ENCODE measurements at places on chromosomes 2 and 18. TPM values are rescaled to one million over a fixed set of nuclear protein-coding genes. Genes with fewer than 3 reads are reported as not detected.

PDE1A gene
- total RNA-seq = 0.32 TPM

DNA sequence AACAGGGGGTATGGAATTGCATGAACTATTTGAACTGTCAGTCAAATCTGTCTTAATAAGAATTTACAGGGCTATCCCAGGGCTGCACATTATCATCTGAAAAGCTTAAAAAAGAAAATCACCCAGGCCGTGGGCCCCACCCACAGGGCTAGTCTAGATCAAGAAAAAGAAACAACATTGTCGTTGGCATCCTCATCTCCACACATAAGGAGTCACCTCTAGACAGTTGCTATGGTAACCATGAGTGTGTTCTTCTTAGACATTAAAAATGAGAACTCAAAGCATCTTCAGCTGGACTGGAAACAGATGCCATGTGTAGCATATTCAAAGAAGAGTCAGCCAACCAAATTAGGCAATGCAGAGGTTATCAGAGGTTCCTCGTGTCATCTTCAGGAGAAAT lies 72.3 kb upstream of the CPO start:
- no peaks in the 10 kb centered on the region for H3K27me3 ChIP-seq
- no peaks in the 10 kb centered on the region for H3K36me3 ChIP-seq
- no peaks in the 10 kb centered on the region for H3K4me1 ChIP-seq

GRCh38 chr2:191436368-191437055 lies 191.3 kb downstream of the MYO1B start:
- no peak overlapping the region for H3K4me3 ChIP-seq
- H3K36me3 ChIP-seq = no peaks in the 10 kb centered on the region
- H3K4me1 ChIP-seq = no peaks in the 10 kb centered on the region
- no peaks in the 10 kb centered on the region for H3K27me3 ChIP-seq
- DNase-seq = no peak

SPP2 gene
- total RNA-seq = not detected

- DNase-seq = no peak
- H3K27ac ChIP-seq = no peak overlapping the region
- no peaks in the 10 kb centered on the region for H3K4me1 ChIP-seq
- H3K4me3 ChIP-seq = no peak overlapping the region
- no peaks in the 10 kb centered on the region for H3K36me3 ChIP-seq
- H3K27me3 ChIP-seq = no peaks in the 10 kb centered on the region
Measured at GRCh38 chr2:198327526-198327925, 523.1 kb downstream of the PLCL1 start.

DNA sequence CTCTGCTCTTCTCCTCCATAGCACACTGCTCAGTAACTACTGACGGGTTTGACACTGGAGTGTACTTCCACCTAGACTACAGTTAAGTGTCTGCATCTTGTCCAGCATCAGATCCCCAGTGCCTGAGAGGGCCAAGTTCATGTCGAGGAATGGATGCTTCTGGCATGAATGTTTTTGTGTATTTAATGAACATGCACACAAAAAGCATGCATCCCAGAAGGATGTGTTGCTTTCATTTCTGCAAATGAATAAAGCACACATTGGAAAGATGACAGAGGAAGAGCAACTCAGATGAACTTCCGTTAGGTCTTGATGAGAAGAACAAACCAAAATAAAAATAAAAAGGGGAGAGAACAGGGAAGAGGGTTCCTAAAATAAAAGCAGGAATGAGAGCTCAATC lies 27.9 kb downstream of the C2orf49 start:
- DNase-seq = no peak
- no peaks in the 10 kb centered on the region for H3K4me1 ChIP-seq
- H3K4me3 ChIP-seq = no peak overlapping the region
- H3K36me3 ChIP-seq = peaks cover 58% of the 10 kb centered on the region

AQP4 gene
- 2.1 TPM for total RNA-seq

SERPINB4 gene
- total RNA-seq = 0.54 TPM

DNA sequence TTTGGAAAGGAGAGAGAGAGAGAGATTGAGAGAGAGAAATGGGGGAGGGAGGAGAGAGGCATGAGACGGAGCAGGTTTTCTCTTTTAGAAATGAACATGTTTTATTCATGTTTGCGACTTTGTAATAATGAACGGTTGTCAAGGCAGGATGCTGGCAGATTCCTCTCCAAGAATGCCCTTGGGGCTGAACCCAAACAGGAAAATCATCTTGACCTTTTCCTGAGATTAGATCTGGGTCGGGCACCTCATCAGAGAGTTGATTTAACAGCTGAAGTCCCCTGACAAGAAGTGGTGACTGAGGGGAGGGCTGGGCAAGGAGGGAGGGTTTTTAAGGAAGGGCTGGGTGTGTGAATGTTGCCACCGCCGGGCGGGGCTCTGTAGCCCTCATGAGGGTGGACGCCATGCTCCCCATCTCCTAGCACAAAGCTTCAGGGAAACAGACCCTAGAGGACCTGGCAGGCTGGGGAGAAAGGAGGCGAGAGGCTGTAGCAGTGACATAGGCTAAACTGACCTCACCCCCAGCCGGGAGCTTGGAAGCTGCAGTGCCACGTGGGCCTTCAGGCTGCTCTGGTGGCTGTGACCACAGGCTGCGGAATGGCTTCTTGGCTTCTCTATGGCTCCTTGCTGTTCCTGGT lies 60.0 kb downstream of the LIPG start:
- H3K27ac ChIP-seq = peak overlapping the region; percentile 69
- H3K27me3 ChIP-seq = no peaks in the 10 kb centered on the region
- H3K4me3 ChIP-seq = no peak overlapping the region
- peaks cover 8% of the 10 kb centered on the region for H3K4me1 ChIP-seq

COLEC11 gene
- total RNA-seq = 0.96 TPM

CTAGE1 gene
- not detected for total RNA-seq

SERPINB13 gene
- not detected for total RNA-seq

ASTL gene
- total RNA-seq = not detected

AFF3 gene
- total RNA-seq = 0.75 TPM

DNA sequence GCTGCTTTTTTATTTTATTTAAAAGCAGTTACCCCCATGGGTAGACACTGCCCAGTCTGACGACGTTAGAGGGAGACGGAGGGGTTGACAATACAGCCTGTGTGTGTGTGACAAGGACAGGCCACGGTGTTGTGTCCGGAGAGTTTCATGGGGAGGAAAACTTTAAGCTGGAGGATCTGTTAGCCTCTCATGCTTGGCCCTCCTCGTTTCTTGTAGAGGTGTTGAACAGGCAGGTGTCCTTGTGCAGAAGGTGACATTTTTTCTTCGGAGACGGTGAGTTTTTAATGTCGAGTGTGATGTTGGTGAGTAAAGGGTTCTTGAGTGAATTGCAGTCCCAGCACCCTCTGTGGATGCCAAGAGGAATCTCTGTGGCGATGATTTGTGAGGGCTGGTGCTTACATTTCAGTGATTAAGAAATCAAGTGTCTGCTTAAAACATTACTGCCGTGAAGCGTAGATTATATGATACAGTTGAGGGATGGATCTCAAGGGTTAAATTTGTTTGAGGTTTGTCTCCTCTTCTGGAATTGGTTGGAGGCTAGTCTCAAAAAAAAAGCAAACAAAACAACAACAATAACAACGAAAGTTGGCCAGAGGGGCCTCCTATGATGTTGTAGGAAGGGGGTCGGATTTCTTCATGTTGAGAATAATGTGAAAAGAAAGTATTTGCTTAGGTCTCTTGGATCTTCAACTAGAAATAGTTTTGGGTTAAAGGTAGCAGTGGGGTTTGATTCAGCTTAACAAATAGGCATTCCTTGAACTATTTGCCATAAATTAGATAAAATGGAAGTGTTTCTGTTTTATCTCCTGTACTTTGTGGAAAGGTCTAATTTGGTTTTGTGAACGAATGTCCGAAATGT lies 1.6 kb downstream of the NCOA1 start:
- H3K27me3 ChIP-seq = peaks cover 17% of the 10 kb centered on the region
- no peak for DNase-seq
- H3K4me3 ChIP-seq = peak overlapping the region; percentile 77
- H3K36me3 ChIP-seq = no peaks in the 10 kb centered on the region
- H3K27ac ChIP-seq = no peak overlapping the region
- no peaks in the 10 kb centered on the region for H3K4me1 ChIP-seq

DNA sequence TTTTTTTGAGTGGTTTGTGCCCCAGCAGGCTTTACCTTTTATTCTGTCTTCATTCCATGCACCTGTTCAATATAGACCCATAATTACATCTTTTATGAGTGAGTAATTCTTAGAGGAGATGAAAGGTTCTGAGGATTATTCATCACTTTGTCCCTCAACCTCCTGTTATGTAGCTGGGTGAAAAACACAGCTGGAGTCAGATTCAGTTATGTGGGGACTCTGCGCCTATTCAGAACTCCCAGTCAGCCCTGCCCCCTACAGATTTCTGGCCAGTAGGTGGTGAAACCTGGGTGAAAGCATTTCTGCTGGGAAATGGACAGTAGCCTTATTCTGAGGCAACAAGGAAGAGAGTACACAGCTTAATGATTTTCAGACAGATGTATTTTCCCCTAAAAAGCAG lies 107.8 kb downstream of the MGAT5 start:
- no peaks in the 10 kb centered on the region for H3K4me1 ChIP-seq
- H3K36me3 ChIP-seq = no peaks in the 10 kb centered on the region
- H3K4me3 ChIP-seq = no peak overlapping the region
- no peaks in the 10 kb centered on the region for H3K27me3 ChIP-seq
- no peak for DNase-seq

KCTD1 gene
- total RNA-seq = 8.7 TPM

DNA sequence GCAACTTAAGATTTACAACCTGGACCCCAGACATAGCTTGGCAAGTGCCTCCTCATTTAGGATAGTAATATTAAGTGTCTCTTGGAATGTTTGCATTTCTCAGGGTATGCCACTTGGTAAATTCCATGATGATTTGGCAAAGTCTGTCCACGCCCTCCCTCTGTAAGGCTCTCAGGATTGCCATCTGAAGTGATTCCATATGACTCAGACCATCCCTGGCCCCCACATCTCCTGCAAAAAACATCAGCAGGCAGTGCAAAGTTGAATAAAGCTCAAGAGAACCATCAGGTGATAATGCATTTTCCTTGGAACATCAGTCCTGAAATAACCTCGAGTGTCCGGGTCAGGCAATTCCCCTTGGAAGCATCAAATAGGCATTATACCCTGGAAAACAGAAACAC lies 27.1 kb upstream of the PIEZO2 start:
- H3K36me3 ChIP-seq = no peaks in the 10 kb centered on the region
- no peaks in the 10 kb centered on the region for H3K27me3 ChIP-seq
- no peaks in the 10 kb centered on the region for H3K4me1 ChIP-seq
- no peak for DNase-seq

REG1B gene
- not detected for total RNA-seq

DNA sequence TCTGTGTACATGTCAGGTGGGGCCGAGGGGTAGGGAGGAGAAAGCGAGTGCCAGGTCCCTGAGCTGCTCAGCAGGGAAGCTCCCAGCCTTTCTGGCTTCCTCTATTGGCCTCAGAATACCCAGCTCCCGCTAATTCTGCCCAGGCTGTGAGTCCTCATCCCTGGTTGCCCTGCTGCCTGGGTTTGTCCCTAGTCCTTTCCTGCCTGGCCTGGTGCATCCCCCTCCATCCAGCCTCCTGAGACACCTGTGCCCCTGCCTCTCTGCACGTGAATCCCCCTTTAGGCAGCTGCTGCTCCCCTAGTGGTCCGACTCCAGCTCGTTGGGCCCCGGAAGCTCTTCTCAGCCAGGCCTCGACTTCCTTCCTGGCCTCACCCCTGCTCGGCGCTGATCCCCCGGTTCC lies 54.6 kb downstream of the INHBB start:
- no peaks in the 10 kb centered on the region for H3K36me3 ChIP-seq
- H3K27ac ChIP-seq = no peak overlapping the region
- DNase-seq = peak; percentile 43
- H3K4me3 ChIP-seq = no peak overlapping the region

TRIM54 gene
- 0.61 TPM for total RNA-seq

DNA sequence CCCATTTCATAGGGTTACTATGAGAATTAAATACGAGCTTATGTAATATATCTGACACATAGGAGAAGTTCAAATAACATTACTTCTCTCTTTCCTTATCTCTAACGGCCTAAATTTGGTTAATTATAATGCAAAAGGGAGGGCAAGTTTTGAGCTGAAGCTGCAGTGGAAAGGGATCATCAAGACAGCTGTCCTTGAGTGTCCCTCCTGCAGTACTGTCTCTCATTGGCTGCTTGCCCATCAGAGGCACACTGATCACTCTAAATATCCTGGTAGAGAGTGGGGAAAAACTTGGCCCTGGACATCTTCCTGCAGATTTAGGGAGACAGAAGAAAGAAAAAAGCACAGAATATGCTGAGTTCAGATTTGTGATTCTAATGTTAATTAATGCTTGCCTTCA lies 186.0 kb downstream of the CAMKMT start:
- no peak overlapping the region for H3K27ac ChIP-seq
- no peak for DNase-seq
- H3K36me3 ChIP-seq = no peaks in the 10 kb centered on the region
- peaks cover 17% of the 10 kb centered on the region for H3K4me1 ChIP-seq

DNA sequence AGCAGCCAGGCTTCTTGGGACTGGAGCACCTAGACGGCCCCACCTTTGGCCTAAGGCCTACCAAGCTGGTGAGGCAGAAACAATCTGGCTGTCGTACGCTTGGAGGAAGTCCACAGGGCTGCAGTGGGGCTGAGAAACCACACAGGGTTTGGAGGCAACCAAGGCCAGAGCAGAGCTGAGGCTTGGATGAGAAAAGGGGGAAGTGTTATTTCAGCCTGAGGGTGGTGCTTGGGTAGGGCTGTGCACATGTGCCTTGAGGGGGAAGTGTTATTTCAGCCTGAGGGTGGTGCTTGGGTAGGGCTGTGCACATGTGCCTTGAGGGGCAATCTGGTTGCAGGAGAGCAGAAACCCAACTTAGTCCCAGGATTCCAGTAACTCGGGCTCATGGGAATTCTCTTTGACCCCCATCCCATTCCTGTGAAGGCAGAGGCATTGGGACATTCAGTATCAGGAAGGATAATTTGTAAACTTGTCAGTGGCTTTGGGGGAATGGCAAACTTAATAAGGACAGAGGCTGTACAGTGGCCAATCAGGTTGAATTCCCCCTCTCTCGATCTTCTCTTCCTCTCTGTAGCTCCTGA lies 971 bp upstream of the FBXO41 start:
- H3K27me3 ChIP-seq = peaks cover 63% of the 10 kb centered on the region
- H3K4me3 ChIP-seq = no peak overlapping the region
- peaks cover 5% of the 10 kb centered on the region for H3K4me1 ChIP-seq
- DNase-seq = no peak
- H3K27ac ChIP-seq = no peak overlapping the region

- H3K4me1 ChIP-seq = no peaks in the 10 kb centered on the region
- DNase-seq = no peak
- H3K27me3 ChIP-seq = no peaks in the 10 kb centered on the region
- no peaks in the 10 kb centered on the region for H3K36me3 ChIP-seq
Measured at GRCh38 chr2:16327326-16327725, 338.3 kb downstream of the CYRIA start.

GRCh38 chr2:56715683-56716082 lies 531.9 kb downstream of the CCDC85A start:
- no peaks in the 10 kb centered on the region for H3K36me3 ChIP-seq
- no peak overlapping the region for H3K4me3 ChIP-seq
- DNase-seq = no peak
- H3K27ac ChIP-seq = no peak overlapping the region

- no peaks in the 10 kb centered on the region for H3K27me3 ChIP-seq
- no peak overlapping the region for H3K27ac ChIP-seq
- no peak overlapping the region for H3K4me3 ChIP-seq
- no peaks in the 10 kb centered on the region for H3K4me1 ChIP-seq
- DNase-seq = no peak
- H3K36me3 ChIP-seq = no peaks in the 10 kb centered on the region
Measured at GRCh38 chr2:120844070-120844738, 108.5 kb downstream of the GLI2 start.

- H3K27ac ChIP-seq = no peak overlapping the region
- H3K36me3 ChIP-seq = no peaks in the 10 kb centered on the region
- H3K4me3 ChIP-seq = no peak overlapping the region
Measured at GRCh38 chr2:242063850-242064249, 194.3 kb downstream of the RTP5 start.

All from endodermal cell (in vitro differentiated cells).